ENCODE measurements at places on chromosomes 6 and 20.

- peak; percentile 38 for DNase-seq
These were observed 9.1 kb downstream of the TMEM181 start for GRCh38 chr6:158569036-158569435.

- DNase-seq: no peak
These were observed 393.5 kb upstream of the JARID2 start for GRCh38 chr6:14852375-14852774.

DNA sequence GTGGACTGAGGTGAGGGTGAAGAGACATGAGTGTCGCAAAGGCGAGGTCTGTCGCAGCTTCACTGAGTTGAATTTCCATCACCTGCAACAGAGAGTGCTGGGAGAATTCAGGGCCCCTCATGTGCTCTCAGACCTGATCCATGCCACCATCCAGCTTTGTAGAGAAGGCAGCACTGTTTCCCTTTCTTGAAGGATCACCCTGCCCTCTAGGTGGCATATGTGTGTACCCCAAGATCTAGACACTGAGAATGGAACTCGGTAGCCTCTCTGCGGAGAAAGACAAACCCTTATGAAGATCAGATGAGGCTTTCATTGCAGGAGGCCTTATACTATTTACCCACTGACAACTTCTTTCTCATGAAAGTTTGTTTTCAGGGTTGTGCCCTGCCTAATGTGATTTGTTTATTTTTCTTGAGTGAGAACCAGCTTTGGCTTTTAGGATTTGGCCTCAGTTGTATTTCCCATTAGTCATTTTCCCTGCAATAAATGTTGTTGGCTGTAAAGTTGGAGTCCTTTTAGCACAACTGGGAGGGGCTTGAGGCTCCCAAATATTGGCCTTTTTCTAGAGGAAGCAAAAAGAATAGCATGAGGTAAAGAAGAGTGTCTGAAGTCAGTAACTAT, 811.3 kb downstream of the DHX35 start:
- DNase-seq: no peak

GRCh38 chr6:138577151-138577915, 78.0 kb upstream of the NHSL1 start:
- no peak for DNase-seq

DNA sequence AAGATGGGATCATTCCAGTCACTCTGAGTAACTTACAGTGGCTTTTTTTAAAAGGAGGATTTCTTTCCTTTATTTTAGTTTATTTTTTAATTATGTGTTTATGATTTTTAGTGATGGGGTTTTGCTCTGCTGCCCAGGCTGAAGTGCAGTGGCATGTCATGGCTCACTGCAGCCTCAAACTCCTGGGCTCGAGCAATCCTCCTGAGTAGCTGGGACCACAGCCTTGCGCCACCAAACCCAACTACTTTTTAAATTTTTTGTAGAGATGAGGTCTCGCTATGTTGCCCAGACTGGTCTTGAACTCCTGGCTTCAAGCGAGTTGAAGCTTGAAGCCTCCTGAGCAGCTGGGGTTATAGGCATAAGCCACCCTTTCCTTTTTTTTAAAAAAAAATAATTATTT, 31.8 kb upstream of the PHACTR3 start:
- DNase-seq: no peak

- no peak for DNase-seq
These were observed 44.1 kb downstream of the NHSL1 start for GRCh38 chr6:138454981-138455706.

- DNase-seq: no peak
These were observed 118.7 kb downstream of the NFATC2 start for GRCh38 chr20:51423810-51424209.

DNA sequence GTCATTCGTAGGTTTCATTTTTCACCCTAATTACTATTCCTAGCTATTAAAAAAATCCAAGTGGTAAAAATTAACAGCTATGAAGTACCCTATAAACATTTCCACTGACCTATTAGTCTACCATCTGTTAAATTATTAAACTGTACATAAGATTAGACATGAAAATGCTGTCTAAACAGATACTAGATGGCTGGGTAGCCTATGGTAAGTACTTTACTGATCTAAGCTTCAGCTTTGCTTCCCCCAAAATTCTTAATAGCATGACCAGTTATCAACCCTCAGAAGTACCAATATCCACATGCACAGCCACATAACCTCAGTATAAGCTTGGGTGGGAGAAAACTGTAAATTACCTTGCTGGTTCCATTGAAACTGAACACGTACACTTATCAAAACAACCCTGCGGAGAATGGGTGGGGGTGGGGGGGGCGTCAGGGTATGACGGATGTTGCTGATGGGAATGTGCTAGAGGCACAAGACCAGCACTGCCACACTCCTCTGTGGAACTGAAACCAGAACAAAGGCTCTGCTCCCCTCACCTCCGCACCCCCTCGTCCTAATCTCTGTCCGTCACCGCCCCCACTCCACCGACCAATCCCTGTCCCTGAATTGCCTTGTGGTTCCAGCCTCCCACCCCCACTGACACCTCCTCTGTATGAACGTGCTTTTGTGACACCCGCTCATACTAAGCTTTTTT, 45.3 kb downstream of the B4GALT5 start:
- DNase-seq: peak; percentile 78

DNA sequence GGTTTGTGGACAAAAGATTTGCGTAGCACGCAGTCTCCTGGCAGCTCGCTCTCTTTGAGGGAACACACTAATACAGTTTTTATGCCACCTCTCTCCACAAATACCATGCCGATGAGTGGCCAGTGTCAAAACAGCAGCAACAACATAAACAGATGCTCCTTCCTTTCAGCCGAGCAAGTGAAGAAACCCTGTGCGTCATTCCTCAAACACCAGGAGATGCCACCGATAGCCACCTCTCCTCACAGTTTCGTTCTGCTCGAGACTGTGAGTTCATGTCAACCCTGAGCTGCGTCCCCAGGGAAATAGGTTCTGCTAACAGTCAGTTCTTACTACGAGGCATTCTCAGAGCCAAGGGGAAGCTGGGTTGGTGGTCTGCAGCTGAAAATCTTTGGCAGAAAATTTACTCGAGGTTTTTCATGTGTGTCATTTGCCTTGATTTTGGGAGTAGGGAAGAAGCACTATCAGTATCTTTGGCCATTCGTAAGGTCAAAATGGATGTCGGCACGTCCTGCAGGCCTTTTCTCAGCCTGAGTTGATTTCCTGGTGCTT, 59.9 kb downstream of the EYA2 start:
- DNase-seq: no peak

DNA sequence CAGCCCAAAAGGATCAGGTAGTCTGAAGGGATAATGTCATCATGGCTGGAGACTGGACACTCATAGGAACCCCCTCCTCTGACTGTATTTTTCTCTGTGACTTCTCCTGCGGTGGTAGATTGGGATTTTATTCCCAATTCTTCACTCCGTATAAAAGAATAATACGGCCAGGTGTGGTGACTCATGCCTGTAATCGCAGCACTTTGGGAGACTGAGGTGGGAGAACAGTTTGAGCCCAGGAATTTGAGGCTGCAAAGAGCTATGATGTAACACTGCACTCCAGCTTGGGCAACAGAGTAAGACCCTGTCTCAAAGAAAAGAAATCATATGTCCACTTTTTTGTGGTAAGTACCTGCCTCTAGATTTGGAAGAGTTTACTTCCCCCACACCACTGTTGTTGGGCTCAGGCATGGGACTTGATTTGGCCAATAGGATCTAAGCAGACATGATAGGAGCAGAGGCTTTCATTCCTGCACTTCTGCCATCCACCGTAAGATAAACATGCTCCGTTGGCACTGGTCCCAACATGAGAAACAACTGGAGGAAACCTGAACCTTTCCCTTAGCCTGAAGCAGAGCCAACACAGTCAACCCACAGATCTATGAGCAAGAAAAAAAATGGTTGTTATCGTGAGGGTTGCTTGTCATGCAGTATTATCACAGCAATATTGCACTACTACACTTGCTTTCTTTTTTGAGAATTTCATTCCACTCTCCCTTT, 82.0 kb downstream of the JPH2 start:
- no peak for DNase-seq

- no peak for DNase-seq
These were observed 96.2 kb downstream of the SMAP1 start for GRCh38 chr6:70763754-70764510.

DNA sequence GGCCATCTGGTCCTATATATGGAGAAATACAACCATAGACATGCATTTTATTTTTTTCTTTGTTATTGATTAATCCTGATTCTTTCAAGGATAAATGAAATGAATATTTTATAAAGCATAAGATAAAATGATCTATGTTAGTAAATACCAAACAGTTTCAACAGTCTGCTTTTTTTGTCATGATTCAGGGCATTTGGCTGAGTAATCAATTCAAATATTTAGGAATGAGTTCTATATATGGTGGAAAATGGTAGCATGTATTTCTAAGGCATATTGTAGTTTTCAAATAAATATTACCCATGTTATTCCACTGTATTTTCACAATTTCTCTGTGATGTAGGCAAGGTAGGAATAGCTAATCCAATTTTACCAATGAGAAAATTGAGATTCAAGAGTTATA, 287.5 kb upstream of the FKBP1C start:
- no peak for DNase-seq

DNA sequence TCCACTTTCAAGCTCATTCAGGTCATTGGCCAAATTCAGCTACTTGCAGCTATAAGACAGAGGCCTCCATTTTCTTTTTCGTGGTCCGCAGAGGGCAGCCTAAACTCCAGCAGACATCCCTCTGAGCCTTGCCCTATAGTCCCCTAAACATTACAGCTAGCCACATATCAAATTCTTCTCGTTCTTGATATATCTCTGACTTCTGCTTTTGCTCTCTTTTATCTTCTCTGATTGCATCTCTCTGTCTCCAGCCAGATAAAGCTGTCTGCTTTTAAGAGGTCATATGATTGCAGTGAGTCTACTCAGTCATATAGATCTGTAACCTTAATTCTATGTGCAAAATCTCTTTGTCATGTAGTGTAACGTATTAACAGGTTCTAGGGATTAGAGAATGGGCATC, 358.4 kb upstream of the RGS17 start:
- no peak for DNase-seq

- no peak for DNase-seq
These were observed 103.1 kb upstream of the SPACA1 start for GRCh38 chr6:87944541-87944954.

DNA sequence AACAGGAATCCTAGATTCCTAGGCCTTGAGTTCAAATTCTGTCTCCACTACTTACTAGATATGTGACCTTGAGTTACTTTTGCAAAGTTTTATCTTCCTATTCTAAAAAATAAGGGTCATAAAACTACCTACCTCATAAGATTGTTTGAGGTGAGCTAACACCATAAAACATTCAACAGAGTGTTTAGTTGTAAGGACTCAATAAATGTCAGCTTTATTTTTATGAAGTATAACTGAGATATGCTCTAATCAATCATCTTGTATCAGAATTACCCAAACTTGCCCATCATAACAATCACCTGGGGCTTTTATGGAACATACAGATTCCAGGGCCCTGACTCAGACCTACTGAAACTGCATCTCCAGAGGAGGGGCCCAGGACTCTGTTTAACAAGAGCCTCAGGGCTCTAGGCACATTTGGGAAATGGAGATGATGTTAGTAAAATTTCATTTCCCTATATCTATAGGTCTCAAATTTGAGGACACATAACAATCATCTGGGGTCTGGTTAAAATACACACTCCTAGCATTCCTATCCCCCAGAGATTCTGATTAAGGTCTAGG, 35.5 kb upstream of the MRAP2 start:
- no peak for DNase-seq

DNA sequence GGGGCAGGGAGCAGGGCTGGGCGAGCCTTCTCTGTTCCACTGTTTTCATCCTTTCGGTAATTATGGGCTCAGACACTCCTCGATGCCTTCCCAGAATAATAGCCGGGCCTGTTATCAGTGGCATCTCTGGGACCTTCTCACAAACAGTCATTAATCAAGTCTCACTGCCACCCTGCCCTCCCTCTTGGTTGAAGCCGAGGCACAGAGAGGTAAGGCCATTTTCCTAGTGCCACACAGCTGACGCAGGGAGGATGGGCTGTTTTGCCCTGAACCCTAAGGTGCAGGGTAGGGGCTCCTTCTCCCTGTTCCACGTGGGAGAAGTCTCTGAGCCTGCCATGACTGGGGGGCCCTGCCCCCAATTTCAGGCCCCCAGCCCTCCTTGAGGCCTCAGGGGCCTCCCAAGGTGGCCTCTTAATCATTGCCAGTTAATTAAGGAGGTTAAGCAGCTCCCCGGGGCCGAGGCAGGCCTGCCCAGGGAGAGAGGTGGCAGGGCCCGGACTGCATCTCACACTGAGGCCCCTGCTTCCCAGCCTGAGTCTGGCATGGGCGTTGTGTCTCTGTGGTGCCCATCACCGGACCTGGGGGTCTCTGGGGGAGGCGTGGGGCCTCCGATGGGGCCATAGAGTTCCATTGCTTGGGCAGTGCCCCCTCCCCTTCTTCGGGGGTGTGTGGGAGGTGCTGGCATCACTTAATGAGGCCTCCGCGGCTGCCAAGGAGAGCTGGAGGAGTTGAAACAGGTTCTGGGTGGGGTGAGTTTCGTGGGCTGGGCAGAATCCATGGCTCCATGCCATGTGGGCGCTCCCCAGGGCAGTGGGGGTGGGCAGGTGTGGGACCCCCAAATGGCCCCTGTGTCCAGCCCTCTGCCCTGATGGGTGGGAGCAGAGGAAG, 42.9 kb downstream of the CEBPB start:
- DNase-seq: no peak

DNA sequence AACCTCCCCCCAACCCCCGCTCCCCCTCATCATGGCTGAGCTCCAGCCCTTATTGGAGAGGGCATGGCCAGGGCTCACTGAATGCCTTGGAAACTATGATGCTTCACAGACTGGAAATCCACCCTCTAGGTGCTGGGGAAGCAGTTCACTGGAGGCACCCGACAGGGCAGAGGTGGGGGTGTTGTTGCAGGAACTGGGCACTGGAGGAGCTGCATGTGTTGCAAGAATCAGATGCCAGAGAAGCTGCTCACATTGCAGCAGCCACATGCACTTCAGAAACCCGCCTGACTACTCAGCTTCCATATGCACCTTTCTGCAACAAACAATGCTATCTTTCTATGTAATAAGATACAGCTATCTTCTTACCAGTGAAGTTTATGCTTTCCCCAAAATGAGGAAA, 7.9 kb upstream of the TBPL1 start:
- no peak for DNase-seq

DNA sequence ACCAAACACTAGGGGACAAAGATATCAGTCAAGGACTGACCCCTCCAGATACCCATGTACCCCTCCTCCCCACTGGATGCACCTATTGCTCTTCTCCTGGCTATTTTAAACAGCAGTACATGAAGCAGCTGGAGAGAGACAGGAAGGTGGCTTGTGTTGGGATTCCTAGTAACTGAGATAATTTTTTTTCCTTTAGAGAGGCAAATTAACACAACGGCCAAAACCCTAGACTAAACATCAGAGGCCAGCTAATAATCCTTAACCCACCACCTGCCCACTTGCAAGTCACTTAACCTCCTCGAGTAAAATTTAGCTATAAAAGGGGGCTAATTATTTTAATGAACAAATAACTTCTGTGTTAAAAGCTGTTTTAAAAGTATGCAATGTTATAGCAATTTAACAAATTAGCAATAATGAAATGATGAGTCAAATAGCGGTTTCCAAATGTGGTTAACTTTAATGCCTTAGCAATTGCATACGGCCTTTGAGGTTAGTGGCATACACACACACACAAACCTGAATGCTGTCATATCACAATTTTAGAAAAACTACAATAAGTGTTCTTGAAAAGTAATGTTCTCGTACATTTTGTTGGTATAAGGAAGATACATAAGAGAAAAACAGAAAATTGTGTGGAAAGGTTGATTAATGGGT, 151.7 kb downstream of the FRK start:
- DNase-seq: no peak

Measured in activated CD8-positive, alpha-beta memory T cell treated with anti-CD3 and anti-CD28 coated beads, Interleukin-2, amount 50 U/mL, for 48 hours (primary cell).